Pancreas (tissue), 10 donors: ENCODE measurements at places on chromosomes 1 and 21. TPM values are rescaled to one million over a fixed set of nuclear protein-coding genes. Genes with fewer than 3 reads are reported as not detected.

DNA sequence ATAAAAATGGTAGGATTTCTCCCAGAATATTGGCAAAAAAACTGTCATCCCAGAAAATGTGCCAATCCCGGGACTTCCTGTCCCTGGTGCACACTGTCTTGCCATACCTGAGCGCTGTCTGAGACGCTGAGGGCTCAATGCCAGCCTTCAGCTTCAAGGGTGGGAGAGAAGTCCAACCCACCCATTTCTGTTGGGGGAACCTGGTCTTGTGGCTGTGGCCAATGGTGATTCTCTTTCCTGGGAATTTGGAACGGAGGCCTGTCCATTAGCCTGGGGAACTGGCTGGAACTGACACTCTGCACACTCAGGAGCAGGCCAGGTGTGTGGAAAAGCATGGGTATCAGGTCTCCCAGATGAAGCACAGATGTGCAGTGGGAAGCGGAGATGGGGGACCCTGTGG lies 6.7 kb downstream of the MTHFR start:
- peaks cover 19% of the 10 kb centered on the region for H3K4me1 ChIP-seq
- no peak overlapping the region for H3K27ac ChIP-seq
- no peaks in the 10 kb centered on the region for H3K27me3 ChIP-seq
- H3K4me3 ChIP-seq = no peak overlapping the region

Gene OR2M4
- not detected for total RNA-seq

- H3K4me3 ChIP-seq = no peak overlapping the region
- H3K36me3 ChIP-seq = no peaks in the 10 kb centered on the region
- H3K4me1 ChIP-seq = peaks cover 18% of the 10 kb centered on the region
- no peak for DNase-seq
- peak overlapping the region; percentile 86 for H3K27ac ChIP-seq
These were observed 76.5 kb downstream of the CD58 start for GRCh38 chr1:116494353-116494692.

- no peak overlapping the region for H3K4me3 ChIP-seq
- DNase-seq = peak; percentile 47
- no peaks in the 10 kb centered on the region for H3K36me3 ChIP-seq
These were observed 4.4 kb upstream of the LGR6 start for GRCh38 chr1:202189001-202189790.

DNA sequence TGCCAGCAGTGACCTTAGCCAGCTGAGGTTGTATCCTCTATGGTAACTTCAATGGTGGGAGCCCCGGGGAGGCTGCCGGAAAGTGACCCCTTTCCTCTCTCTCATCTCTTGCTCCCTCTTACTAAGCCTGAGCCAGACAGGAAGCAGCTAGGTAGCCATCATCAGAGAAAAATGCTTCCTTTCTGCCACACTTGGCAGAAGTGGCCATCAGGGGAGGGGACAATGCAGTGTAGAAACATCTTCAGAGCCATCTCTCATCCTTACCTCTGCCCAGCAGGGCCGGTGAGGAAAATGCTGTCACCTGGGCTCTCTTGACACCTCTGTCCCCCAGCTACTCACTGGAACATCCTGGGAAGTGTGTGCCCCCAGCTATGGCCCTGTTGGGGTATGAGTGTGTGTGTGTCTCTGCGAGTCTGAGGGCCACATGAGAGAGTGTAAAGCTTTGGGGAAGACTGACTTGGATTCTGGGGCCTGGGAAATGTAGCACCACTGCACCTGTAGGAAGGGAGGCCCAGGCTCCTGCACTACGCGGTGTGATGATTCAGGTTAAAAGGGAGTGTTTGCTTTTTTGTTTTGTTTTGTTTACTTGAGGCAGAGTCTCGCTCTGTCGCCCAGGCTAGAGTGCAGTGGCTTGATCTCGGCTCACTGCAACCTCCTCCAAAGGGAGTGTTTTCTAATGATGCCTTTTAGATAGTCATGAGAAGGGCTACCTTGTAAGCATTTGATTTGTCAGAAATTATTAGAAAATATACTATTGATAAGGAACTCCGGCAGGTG lies 48.7 kb upstream of the CNTN2 start:
- no peaks in the 10 kb centered on the region for H3K4me1 ChIP-seq
- no peak for DNase-seq
- no peak overlapping the region for H3K27ac ChIP-seq
- no peaks in the 10 kb centered on the region for H3K36me3 ChIP-seq

Gene FLG
- total RNA-seq = not detected

Gene AGT
- 9.4 TPM for total RNA-seq

Gene SPATC1L
- total RNA-seq = 5.7 TPM

DNA sequence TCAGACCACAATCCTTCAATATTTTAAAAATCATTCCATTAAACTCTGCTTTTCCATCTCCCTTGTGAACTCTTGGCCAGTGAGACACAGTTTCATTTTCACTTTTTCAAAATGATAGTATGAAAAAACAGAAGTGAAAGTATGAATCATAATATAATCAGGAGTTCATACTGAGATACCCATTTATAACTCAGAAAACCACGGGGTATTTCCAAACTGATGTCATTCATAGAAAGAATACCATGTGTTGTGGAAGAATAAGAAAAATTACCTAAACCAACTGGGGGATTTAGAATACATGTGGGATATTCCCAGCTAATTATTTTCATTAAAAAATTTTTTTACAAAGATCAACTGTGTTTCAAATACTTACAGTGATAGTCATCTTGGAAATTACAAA lies 149.9 kb downstream of the MRPL39 start:
- DNase-seq = no peak
- H3K4me3 ChIP-seq = no peak overlapping the region
- H3K27me3 ChIP-seq = no peaks in the 10 kb centered on the region
- peak overlapping the region; percentile 77 for H3K27ac ChIP-seq
- H3K4me1 ChIP-seq = peaks cover 3% of the 10 kb centered on the region

GRCh38 chr1:37288900-37289299 lies 185.5 kb upstream of the ZC3H12A start:
- H3K36me3 ChIP-seq = no peaks in the 10 kb centered on the region
- H3K4me3 ChIP-seq = no peak overlapping the region
- no peak overlapping the region for H3K27ac ChIP-seq
- no peaks in the 10 kb centered on the region for H3K4me1 ChIP-seq

DNA sequence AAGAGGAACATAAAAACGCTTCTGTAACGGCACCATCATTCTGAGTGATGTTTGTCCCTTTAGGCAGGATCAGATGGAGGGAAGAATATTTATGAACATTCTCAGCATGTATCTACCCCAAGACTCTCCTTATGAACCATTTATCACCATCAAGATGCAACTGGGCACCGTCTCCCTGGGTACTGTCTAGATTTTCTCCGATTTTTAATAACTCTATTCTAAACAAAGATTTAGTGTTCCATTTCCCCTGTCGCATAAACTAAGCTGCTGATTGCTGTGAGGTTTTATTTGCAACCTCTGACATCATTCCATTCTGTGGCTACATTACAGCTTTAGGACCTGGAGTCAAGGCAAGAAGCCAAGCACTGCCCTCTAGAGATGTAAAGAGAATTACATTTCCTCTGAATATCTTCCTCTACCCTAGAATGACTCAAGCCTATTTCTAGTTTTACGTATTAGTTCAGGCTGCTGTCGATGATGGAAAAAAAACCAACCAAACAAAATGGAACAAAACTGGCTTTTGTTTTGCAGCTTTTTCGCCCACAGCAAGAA lies 130.1 kb upstream of the MAP1LC3C start:
- no peaks in the 10 kb centered on the region for H3K27me3 ChIP-seq
- no peak overlapping the region for H3K27ac ChIP-seq
- no peaks in the 10 kb centered on the region for H3K4me1 ChIP-seq
- no peaks in the 10 kb centered on the region for H3K36me3 ChIP-seq
- no peak for DNase-seq

DNA sequence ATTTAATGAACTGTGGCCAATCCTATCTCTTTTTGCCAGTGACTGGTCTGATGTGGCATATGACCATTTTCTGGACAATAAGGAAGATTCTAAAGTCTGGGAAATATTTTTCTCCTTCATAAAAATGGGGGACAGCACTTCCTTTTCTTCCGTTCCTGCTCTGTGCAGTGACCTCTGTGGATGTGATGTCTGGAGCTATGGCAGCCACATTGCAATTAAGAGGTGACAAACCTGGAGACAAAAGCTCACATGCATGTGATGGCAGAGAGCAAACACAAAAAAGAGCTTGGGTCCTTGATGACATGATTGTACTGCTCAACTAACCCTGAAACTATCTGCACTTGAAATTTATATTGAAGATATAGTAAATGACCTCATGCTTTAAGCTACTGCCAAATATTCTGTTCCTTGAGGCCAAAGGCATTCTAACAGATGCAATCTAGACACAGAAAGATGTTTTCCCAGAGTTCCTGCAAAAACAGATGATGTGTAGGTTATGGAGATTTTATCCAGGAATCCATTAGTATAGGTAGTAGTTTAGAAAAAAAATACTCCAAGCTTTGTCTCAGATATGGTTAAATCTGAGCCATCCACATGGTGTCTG lies 2.2 kb upstream of the MAGI3 start:
- peaks cover 1% of the 10 kb centered on the region for H3K4me1 ChIP-seq
- H3K27me3 ChIP-seq = no peaks in the 10 kb centered on the region
- H3K36me3 ChIP-seq = no peaks in the 10 kb centered on the region
- no peak for DNase-seq

DNA sequence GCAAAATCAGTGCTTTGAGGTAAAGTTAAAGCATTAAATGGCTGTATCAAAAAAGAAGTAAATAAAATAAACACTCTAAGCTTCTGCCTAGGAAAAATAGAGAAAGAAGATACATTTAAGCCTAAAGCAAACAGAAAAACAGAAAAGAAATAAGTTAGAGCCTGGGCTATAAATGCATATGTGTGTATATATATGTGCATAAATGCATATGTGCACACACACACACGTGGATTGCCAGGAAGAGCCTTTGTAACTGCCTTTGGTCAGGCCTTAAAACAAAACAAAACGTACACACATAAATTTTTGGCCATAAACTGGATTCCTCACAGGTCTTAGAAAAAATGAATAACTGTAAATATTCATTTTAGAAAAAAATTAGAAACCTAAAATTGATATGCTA lies 925.8 kb downstream of the MRPL39 start:
- no peak overlapping the region for H3K4me3 ChIP-seq
- H3K36me3 ChIP-seq = no peaks in the 10 kb centered on the region
- no peak for DNase-seq
- H3K4me1 ChIP-seq = no peaks in the 10 kb centered on the region

Gene GJC2
- 0.56 TPM for total RNA-seq

Gene RBM11
- 0.61 TPM for total RNA-seq

- no peaks in the 10 kb centered on the region for H3K36me3 ChIP-seq
- H3K27ac ChIP-seq = no peak overlapping the region
- DNase-seq = no peak
- H3K27me3 ChIP-seq = no peaks in the 10 kb centered on the region
These were observed 4.2 kb downstream of the B3GALT6 start for GRCh38 chr1:1236176-1236763.

DNA sequence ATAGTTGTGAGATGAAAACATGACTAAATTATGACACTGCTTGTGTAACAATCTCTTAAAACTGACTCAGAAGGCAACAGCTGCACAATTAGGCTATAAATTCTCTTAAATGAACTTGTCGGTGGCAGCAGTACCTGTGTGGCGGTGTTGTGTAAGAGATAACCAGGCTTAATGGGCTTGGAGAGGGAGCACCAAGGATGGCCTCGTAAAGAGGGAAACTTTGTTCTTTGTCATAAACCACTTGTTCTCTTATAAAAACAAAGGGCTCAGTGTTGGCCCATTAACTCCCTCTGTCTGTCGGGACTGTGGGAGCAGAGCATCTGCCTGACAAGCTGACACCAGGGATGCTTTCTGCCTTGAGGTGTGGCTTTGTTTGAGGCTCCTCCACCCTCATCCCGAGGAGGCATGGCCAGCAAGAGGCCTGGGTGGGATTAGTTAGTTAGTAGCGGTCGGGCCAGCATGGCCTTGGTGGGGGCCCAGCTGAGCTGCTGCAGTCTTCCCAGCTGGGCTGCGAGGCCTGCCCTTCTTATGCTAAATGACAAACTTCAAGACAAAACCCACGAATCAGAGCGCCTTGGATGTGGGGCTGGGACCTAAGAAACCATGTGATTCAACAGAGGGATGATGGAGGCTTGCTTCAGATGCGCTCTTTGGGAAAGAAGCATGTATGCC lies 171.4 kb downstream of the CAMTA1 start:
- no peak overlapping the region for H3K27ac ChIP-seq
- H3K4me1 ChIP-seq = no peaks in the 10 kb centered on the region
- DNase-seq = no peak
- no peaks in the 10 kb centered on the region for H3K36me3 ChIP-seq

- no peaks in the 10 kb centered on the region for H3K27me3 ChIP-seq
- H3K36me3 ChIP-seq = no peaks in the 10 kb centered on the region
- no peak for DNase-seq
- no peak overlapping the region for H3K4me3 ChIP-seq
These were observed 63.1 kb downstream of the TMPRSS15 start for GRCh38 chr21:18340387-18340942.

- H3K36me3 ChIP-seq = no peaks in the 10 kb centered on the region
- no peak for DNase-seq
- H3K27ac ChIP-seq = no peak overlapping the region
- H3K27me3 ChIP-seq = no peaks in the 10 kb centered on the region
These were observed 86.9 kb downstream of the LRRC8D start for GRCh38 chr1:89907727-89908212.

DNA sequence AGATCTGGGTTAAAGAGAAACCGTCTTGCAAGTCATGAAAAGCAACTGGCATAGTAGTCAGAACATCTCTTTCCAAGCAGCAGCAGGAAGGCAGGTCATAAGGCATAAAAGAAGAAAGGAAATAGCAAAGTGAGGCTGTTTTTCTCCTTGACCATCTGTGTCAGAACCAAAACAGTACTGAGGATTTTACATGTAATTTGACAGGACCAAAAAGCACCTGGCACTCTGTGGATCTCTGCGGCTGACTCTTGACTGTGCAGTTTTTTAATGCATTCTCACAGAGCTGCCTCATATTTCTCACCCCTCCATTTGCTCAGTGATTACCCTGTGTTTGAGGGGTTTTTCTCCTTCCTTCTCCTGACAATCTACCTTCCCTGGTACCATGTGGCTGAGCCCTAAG lies 17.7 kb downstream of the TBX15 start:
- H3K4me1 ChIP-seq = no peaks in the 10 kb centered on the region
- no peaks in the 10 kb centered on the region for H3K36me3 ChIP-seq
- no peak for DNase-seq

- H3K4me3 ChIP-seq = no peak overlapping the region
- no peak for DNase-seq
- H3K36me3 ChIP-seq = no peaks in the 10 kb centered on the region
These were observed 5.9 kb upstream of the KIF17 start for GRCh38 chr1:20723537-20724363.

Gene OR14I1
- total RNA-seq = not detected

Gene COL18A1
- total RNA-seq = 61.2 TPM

DNA sequence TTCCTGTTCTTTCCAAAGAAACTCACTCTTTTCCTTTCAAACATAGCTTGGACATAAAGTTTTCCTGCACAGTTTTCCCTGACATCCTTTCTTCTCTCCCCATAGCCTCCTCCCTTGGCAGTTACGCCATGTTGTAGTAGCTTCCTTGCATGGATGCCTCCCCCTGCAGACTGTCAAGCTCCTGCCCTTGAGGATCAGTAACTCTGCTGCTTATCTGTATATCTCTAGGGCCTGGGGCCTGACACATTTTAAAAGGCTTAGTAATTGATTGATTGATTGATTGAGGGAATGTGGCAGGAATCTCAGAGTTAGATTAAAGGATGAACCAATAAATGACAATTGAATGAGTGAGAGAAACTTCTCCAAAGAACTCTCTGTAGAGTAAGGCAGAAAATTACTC lies 143.7 kb downstream of the NEK7 start:
- H3K4me3 ChIP-seq = no peak overlapping the region
- H3K27ac ChIP-seq = no peak overlapping the region
- H3K4me1 ChIP-seq = no peaks in the 10 kb centered on the region
- H3K36me3 ChIP-seq = no peaks in the 10 kb centered on the region
- no peak for DNase-seq
- no peaks in the 10 kb centered on the region for H3K27me3 ChIP-seq

- no peaks in the 10 kb centered on the region for H3K27me3 ChIP-seq
- peaks cover 54% of the 10 kb centered on the region for H3K36me3 ChIP-seq
- H3K4me3 ChIP-seq = no peak overlapping the region
- H3K4me1 ChIP-seq = no peaks in the 10 kb centered on the region
These were observed 16.1 kb upstream of the TMEM39B start for GRCh38 chr1:32056598-32056997.
